ENCODE measurements at places on chromosomes 1 and 21.
A peak's percentile ranks its signal among the peaks of the same experiment; 100 is the strongest.

- DNase-seq: no peak
Observed at GRCh38 chr1:232432313-232432712, 197.6 kb downstream of the SIPA1L2 start.

- no peak for DNase-seq
Observed at GRCh38 chr21:44876849-44877575, 3.5 kb upstream of the PTTG1IP start.

GRCh38 chr1:5501206-5501930 lies 490.9 kb downstream of the NPHP4 start:
- DNase-seq: no peak

DNA sequence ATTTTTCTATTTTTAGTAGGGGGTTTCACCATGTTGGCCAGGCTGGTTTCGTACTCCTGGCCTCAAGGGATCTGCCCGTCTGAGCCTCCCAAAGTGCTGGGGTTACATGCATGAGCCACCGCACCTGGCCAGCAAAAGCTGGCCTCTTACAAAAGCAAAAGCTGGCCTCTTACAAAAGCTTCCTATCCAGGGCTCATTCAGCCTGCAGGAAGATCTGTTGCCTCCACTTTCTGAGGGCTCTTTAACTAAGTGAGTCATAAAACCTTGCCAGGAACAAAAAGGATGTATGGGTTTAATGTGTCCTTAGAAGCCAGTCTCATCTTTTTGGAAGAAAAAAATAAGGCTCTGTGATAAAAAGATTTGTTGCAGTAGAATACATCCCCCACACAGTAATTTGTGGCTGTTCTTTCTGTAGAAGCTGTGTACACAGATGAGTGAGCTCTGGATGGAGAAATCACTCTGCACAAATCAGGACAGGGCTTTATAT lies 15.0 kb downstream of the HTR1D start:
- no peak for DNase-seq

DNA sequence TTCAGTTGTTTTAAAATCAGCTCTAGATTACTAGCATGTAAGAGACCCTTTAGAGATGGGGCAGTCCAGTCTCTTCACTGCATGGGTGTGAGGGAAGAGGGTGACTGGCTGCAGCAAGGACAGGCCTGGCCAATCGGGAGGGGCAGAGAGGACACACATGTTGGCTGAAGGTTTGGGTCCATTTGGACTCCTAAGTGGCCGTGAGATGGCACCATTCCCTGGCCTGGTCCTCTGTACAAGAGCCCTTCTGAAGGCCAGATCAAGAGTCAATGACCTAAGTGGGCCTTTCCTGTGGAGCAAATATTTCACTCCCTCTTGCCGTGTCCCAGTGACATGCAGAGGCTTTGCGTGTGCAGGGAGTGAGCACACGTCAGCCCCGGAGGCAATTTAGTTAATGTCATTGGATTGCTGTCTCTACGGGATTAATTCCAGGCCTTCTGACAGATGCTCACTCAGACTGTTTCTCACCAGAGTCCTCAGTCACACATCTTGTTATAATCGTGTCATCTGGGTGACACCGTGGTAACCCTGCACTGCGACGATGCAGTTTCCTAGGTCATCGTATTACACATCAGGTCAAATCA lies 613.0 kb downstream of the NPHP4 start:
- no peak for DNase-seq

GRCh38 chr1:65247419-65248359 lies 61.7 kb upstream of the DNAJC6 start:
- DNase-seq: no peak

GRCh38 chr1:9615316-9616063 lies 26.8 kb downstream of the TMEM201 start:
- DNase-seq: no peak

DNA sequence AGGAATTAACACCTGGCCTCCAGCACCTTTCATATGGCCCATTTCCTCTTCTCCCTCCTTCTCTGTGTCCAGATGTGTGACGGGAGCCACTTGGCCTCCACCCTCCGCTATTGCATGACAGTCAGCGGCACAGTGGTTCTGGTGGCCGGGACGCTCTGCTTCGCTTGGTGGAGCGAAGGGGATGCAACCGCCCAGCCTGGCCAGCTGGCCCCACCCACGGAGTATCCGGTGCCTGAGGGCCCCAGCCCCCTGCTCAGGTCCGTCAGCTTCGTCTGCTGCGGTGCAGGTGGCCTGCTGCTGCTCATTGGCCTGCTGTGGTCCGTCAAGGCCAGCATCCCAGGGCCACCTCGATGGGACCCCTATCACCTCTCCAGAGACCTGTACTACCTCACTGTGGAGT lies 5.6 kb downstream of the TMEM61 start:
- no peak for DNase-seq

DNA sequence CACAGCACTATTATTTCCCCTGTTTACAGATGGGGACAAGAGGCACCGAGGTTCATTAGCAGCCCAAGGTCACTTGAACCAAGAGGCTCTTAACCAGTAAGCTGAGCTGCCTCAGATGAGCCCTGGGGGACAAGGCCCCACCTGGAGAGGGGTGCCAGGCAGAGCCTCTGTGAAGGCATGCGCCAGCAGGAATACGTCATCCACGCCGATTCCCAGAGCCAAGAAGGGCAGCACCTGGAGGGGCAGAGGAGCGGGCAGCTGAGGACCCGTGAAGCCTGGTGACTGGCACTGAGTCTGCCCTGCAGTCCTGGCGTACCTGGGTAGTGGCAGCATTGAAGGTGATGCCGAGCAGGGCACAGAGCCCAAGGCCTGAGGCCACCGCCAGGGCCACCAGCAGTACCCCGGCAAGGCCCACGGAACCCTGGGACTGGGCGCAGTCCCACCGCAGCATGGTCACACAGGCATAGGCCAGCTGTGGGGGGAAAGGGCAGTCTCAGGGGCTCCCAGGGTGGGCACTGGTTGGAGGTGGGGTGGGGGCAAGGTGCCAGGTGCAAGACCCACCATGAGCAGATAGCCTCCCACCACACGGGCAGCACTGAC lies 14.1 kb downstream of the PTCH2 start:
- no peak for DNase-seq

GRCh38 chr21:34883491-34884271 lies 165.4 kb downstream of the RUNX1 start:
- no peak for DNase-seq

DNA sequence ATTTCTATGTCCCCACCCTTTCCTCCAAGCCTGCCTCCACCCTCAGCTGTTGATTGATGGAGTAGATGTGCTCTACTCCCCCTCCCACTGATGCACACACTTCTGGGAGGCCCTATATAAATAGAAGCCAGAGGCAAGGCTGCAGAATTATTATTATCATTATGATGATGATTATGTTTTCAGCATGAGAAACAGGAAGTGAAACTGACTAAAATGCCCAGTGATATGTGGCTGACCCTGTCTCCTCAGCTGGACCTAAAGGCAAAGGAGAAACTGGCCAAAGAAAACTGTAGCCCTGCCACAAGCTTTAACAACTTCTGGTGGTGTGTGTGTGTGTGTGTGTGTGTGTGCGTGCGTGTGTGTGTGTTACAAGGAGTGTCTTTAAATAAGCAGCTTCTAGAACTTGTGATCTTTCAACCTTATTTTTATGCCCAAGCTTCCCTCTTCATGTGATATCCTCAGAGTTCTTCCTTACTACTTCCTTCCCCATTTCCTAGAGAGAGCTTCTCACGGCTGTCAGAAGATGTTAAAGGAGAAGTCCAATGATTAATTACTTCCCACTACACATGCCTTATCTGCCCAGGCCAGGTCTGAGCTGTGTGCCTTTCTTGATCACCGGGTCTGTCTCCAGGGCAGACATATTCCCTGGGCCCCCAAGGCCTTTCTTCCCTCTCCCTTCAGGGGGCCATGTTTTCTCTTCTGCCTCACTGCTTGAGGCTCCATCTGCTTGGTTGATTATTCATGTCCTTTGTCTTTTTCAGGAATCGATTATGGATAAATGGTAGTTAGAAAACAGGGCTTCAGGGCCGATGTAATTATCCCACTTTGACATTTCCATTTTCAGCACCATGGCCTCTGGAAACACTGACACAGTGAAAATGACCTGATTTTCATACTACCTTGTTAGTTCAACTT lies 11.6 kb upstream of the MAPKAPK2 start:
- DNase-seq: no peak

DNA sequence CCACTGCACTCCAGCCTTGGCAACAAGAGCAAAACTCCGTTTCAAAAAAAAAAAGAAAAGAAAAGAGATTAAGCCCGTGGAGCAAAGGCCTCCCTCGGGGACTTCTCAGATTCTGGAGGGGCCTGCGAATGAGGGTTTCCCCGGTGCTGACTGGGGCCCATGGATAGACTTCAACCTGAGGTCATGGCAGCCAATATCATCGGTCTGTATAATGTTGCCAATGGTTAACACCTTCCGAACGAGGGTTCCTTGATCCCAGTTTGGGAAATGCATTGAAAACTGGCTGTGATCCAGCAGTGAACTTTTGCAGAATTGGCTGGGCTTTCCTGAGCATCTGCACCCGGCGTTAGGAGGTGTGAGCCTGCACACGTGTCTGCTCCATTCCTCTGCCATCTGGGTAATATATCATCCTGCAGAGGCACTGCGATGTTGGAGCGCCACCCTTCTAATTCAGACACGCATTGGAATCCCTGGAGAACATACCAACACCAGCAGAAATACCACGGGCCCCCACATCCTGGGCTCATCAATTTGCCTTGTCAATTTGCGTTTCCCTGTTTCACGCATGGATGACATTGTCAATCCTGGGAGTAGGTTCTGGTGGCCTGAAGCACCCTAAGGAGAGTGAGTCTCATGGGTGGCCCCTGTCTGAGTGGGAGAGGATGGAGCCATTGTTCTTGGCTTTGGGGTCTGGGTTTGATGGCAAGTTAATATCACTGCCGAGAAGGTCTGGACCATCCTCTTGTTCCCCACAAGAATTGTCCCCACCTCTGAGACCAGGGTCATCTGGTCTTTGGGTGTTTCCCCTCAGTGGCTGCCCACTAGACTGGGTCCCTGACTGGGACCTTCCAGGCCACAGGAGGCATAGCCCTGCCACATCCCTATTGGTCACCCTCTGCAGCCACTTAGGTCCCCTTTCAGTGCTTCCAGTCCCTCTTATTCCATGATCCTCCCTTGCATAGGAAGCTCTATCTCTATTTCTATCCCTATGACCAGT lies 441.0 kb downstream of the PTPRU start:
- peak; percentile 85 for DNase-seq

DNA sequence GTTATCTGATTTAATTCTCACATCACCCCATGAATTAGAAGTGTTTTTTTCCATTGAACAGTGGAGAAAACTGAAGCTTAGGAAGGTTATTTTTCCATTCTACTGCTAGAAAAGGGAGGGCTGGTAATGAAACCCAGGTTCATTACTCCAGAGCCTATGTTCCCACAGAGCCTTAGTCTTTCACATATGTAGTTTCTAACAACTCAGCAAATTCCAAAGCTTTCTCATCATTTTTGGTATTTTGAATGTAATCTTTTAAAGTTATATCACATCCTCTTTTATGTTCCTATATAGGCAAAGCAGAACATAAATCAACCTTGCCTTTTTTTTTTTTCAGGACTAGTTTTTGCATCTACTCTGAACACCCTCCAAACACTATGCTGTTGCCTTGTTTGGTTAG lies 131.9 kb upstream of the BEND5 start:
- no peak for DNase-seq

- DNase-seq: no peak
Observed at GRCh38 chr1:19366599-19367536, 54.7 kb downstream of the SLC66A1 start.

- no peak for DNase-seq
Observed at GRCh38 chr21:22880573-22880972, 1882.4 kb downstream of the NCAM2 start.
